NCI-H82 (cell line): ENCODE measurements at places on chromosomes 12 and 14.
A peak's percentile ranks its signal among the peaks of the same experiment; 100 is the strongest.

DNA sequence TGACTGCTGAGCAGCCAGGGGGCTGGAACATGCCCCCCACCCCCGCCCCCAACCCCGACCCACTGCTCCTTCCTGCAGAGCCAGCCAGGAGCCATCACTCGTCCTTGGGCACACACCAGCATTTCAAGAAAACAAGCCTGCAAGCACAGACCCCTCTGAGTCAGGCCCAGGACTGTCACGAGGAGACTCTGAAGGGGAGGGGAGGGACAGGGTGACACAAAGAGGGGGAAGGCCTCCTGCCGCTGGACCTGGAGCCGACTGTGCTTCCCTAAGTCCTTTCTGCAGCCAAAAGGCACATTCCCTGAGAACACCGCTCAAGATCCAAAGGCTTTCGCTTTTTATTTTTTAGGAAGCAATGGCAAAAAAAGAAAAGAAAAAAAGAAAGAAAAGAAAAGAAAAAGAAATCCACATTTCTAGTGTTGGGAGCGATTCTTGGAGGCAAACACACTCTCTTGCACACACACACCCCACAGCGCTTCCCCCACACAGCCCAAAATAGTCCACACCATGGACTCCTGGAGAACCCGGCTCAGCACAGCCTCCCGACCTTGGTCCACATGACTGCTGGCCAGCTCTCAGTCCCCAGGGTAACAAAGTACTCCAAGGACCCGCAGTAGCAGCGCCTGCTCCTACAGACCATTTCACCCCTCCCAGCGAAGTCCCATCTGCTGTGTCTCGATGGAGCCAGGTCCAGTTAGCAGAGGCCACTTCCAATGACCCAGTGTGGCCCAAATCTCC is 101.7 kb downstream of the DPF3 start:
- no peak for DNase-seq

- DNase-seq, result no peak
These were observed 59.8 kb upstream of the KIF21A start for GRCh38 chr12:39502726-39503125.

DNA sequence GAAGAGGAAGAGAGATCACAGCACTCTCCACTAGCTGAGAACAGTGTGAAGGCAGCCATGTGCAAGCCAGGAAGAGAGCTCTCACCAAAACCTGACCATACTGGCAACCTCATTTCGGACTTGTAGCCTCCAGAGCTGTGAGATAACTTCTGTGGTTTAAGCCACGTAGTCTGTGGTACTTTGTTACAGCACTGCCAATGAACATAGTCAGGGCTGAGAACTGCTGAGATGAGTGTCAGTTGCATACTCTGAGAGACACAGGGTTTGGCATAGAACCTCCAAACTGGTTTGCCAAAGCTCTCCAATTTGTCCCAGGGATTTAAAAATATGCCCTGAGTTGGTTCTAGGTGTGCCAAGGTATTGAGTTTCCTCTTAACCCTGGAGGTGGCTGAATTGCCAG is 218.6 kb downstream of the ATP23 start:
- DNase-seq, result no peak

GRCh38 chr12:123670882-123671728 is at the start of gene TCTN2:
Gene TCTN2, plus strand, starts transcription at chr12:123671113. Its CDS starts 128 bp downstream, at chr12:123671241.
- DNase-seq, result peak; percentile 97

DNA sequence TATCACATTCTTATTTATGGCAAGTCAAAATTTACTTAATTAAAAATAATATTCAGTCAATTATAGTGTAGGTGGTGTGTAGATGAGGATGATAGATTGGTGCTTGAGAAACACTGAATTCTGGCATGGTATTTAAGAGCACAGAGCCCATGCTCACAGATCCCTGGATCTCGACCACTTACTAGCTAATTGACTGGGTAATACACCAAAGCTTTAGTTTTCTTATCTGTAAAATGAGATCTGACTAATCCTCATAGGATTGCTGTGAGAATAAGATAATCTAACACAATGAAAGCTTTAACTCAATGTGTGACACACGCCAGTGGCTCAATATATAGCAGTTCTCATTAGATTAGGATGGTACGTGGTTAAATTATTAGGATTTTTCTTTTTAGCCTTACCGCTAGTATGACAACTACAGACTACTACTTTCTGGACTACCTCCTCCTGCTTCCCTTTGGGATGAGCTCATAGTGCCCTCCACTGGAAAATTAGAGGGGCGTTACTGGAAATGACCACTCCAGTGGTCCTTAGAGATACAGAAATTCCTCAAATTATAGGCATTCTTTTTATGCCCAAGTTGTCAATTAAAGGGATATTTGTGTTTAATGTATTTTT is 482.8 kb upstream of the TBX3 start:
- DNase-seq, result peak; percentile 90

- no peak for DNase-seq
These were observed 36.0 kb downstream of the NINJ2 start for GRCh38 chr12:627285-627684.

- no peak for DNase-seq
These were observed 6.9 kb upstream of the KRT72 start for GRCh38 chr12:52608161-52608560.
